ENCODE measurements at places on chromosomes 7 and 10.

DNA sequence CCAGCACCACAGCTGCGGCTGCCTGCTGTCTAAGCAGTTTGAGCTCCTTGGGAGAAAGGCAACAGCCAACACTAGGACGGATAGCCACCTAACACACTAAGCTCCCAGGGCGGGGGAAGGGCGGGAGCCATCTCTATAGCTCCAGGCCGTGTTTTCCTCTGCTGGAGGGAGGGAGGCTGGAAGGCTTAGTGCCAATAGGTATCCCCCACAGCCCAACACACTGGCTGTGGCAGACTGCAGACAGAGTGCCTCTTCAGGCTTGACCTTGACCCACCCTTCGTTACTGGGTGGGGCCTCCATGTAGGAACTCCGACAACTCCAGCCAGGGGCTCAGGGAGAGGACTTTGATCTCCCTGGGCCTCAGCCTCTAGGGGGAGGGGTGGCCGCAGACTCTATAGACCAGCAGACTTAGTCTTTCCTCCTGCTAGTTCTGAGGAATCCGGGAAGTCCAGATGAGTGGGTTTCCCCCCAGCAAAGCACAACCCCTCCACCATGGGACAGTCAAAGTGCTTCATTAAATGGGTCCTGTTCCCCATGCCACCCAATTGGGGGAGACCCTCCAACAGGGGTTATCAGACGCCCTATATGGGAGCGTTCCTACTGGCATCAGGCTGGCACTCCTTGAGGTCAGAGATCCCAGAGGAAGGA is 314.4 kb upstream of the MKI67 start:
- no peak for DNase-seq

- no peak for DNase-seq
Observed at GRCh38 chr10:24579906-24580305, 143.8 kb downstream of the ARHGAP21 start.

GRCh38 chr10:110003524-110003885 is 4.3 kb upstream of the ADD3 start:
- DNase-seq, result peak; percentile 57

DNA sequence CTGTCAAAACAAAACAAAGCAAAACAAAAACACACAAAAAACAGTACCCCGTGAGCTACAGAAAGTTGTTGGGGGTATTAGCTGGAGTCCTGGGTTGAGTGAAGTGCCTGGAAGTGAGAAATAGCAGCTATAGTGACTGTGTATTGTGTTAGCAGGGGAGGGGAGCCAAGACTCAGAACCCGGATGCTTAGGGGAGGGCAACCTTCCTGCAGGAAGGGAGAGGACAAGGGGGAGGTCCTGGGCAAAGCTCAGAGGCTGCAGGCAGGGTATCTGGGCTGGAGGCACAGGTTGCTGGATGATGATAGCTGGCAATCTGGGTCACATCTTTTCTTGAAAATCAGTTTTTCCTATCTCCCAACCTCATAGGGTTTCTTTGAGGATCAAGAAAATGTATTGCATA is 75.8 kb upstream of the PARD3 start:
- DNase-seq, result no peak

DNA sequence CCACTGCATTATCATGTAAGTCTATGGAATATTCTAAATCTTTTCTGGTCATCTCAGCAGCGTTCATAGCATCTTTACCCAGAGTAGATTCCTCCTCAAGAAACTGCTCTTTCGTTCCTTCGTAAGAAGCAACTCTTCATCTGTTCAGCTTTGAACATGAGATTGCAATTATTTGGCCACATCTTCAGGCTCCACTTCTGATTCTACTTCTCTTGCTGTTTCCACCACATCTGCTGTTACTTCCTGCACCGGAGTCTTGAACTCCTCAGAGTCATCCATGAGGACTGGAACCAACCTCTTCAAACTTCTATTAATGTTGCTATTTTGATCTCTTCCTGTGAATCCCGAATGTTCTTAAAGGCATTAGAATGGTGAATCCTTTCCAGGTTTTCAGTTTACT is 12.7 kb downstream of the CHST12 start:
- no peak for DNase-seq

DNA sequence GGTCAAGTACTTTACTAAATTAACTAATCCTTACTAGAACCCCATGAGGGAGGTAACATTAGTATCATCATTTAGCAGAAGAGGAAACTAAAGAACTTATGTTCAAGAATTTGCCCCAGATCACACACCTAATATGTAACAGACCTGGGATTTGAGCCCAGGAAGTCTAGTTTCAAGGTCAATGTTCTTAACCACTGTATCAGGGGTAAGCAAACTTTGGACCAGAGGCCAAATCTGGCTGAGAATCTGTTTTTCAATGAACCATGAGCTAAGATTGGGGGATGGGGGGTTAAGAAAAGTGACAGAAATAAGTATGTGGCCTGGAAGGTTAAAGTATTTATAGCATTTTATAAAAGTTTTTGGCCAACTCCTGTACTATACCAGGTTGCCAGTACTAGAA is 95.1 kb downstream of the ZNF248 start:
- DNase-seq, result no peak

- DNase-seq, result peak; percentile 51
Observed at GRCh38 chr10:98664329-98665042, 217.8 kb upstream of the HPS1 start.

DNA sequence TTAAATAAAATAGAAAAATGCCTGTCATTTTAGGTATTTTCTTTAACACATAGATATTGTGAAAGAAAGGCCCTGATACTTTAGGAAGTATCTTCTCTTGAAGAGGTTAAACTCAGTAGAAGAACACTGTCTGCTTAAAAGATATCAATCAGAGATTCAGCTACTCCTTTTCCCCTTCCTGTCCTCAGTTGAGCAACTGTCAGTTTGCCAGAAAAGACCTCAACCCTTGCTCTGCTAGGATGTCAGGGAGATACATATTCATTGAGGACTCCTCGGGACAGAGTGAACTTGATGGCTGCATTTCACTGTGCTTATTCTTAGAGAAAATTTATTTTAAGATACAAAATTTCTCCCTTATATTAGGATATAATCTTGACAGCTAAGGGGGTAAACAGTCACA is 173.6 kb upstream of the CACNA2D1 start:
- DNase-seq, result no peak

Data from HAP-1 (cell line).